Kasumi-1 (cell line): ENCODE measurements at places on chromosomes 1 and 21.

DNA sequence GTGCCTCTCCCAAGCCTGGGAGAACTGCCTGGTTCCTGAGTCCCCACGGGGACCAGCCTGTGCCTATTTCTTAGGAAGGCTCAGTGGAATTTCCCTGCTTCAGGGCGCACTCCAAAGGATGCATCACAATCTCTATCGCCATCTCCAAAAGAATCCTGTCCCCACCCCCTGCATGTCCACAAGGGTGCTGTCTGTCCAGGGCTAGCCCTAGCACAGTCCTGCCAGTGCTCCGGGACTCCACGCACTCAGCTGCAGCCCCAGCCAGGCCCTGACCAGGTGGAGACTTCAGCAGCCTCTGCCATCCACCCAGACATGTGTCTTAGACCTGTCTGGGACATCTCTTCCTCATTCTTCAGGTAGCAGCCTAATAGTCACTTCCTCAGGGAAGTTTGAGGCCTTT, 199.7 kb downstream of the GRIK3 start:
- no peak for DNase-seq

DNA sequence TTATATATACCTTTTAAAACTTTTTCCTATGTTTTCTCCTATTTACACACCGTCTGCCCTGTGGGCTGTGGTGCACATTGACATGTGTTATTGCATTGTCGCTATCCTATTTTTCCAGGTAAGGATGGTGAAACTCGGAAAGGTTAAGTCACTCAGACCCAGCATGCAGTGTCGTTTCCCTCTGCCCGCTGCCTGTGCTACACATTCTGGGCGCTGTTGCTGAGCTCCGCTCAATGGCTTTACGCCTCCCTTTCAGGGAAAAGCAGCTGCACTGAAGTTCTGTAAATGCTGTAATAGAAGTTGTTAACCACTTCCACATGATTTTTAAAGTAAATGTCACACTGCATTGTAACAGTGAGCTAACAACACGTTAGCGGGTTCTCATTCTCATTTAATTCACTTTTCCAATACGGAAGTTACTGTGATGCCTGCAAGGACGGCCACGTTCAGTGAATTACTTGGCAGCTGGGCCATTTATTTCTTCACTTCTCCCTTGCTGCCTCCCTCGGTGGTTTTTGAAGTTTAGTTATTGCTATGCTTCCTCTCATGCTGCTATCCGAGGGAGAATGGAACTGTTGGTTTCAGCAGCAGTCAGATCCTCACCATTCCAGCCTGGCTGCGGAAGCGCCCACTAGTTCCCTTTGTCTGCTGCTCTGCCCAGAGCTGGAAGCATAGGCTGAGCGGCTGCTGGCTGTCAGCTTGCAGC, 288.7 kb downstream of the SPATA17 start:
- no peak for DNase-seq

DNA sequence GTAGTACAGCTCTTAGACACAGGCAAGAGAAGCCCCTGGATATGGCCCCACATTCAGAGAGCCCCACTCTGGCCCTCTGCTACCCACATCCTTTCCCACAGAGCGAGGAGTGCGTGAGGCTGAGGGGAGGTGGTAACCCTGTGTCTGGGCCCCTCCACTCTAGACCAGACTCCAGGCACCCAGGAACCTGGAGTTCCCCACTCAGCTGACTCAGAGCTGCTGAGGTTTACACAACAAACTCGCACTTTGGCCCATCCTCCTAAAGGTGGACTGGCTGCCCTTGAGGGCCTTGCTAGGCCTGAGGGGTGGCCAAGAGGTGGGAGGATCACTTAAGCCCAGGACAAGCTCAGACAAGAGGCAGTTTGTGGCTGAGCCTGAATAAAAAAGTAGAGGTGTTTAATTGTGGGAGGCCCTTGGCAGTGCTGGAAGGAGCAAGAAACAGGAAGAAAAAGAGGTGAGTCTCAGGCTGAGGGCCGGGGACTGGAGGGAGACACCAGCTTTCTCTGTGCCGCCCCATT, 10.7 kb downstream of the MR1 start:
- DNase-seq: no peak

DNA sequence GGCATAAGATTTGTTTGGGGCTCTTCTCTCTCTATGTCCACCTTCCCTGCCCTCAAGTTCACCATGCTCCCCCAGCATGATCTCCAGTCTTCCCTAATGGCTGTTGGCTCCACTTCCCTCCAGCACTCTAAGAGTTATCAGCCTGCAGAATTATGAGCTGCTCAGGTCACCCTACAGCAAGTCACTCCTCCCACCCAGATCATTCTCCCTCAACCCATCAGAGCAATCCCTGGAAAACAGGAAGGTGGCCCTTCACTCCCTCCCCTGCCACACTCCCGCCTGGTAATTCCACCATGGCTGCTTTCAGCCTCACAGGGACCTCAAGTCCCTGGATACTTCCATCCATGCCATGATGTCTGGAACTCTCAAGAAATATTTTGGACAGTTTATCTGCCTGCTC, 104.5 kb downstream of the KCNJ15 start:
- DNase-seq: no peak

- DNase-seq: no peak
Observed at GRCh38 chr21:25688275-25689155, 46.2 kb downstream of the ATP5PF start.

DNA sequence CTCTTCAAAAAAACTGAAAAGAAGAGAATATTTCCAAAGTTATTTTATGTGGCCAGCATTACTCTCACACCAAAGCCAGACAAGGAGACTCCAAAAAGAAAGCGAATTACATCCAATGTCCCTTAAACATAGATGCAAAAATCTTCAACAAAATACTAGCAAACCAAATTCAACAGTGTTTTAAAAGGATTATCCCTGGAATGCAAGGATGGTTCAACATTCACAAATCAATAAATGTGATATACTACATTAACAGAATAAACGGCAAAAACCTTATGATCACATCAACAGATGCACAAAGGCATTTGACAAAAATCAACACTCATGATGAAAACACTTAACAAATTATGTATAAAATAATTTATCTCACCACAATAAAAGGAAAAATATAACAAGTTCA, 207.8 kb downstream of the DENND1B start:
- DNase-seq: no peak

DNA sequence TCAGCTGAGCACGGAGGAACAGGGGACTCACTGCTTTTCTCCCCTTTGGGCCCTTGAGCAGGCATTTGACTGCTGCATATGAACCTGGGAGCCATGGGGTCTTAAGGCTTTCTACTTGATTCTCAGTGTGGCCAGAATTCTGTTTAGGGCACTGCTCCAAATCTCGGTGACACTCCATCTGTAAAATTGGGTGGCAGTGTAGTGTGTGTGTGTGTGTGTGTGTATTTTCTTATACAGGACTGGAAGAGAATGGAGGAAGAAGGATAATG, 162.2 kb downstream of the PBX1 start:
- no peak for DNase-seq

- peak; percentile 29 for DNase-seq
Observed at GRCh38 chr1:245154429-245155271, at the start of gene KIF26B. Gene KIF26B (plus strand): TSS chr1:245154985. CDS start chr1:245155425, 440 bp downstream.

DNA sequence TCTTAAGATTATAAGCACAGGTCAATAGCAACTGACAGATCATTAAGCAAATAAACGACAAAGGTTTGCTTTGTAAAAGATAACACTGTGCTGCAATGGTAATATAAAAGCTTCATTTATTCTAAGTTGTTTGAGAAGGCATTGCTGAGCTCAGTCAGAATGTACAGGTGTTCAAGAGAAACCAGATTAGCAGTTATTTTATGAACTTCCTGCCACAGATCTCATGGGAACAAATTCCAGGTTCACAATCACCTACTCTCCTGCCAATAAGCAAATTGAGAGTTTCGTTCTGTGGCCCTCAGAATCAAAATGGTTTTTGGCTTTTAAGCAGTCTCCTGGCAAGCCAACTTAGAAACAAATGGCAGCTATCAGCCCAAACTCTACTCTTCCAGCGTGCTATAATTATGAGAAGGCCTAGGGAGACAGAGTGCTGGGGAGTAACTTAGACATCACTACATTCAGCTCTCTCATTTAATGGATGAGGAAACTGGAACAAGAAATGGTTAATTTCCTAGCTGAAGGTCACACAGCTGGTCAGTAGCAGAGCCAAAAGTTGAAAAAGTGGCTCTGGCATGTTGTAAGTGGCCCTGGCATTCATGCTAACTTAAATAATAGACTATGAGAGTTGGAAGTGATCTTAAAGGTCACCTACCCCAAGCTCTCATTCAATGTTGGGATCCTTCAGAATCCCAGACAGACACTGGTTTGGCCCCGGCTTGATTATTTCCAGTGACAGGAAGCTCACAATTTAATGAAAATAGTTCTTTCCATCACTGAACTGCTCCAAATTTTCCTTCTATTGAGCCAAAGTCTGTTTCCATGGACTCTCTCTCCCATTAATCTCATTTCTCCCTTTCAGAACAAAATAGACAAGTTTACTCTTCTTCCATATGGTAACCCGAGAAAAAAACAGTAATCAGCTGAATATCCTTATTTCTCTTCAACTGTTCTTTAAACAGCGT, 82.6 kb upstream of the EDEM3 start:
- no peak for DNase-seq

GRCh38 chr1:227790034-227790400, 25.5 kb upstream of the PRSS38 start:
- DNase-seq: no peak
